CD4-positive, alpha-beta T cell treated with Interleukin-4 for 1 hour (primary cell): ENCODE measurements at places on chromosomes 1 and 21.

DNA sequence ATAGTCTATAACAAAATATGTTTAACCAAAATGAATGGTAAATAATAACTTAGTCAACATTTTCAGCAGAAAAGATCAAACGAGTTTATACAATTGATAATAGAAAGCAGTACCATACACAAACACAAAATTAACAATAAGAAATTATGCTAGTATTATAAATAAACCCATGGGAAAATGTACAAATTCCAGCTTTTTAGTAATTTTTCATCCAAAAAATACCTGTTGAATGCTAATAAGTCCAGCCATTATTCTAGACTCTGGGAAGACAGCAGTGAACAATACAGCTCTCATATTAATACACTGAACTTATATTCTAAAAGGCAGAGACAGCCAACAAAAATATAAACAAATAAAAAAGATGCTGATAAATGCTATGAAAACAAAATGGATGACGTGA lies 66.3 kb downstream of the AKT3 start:
- DNase-seq = no peak

DNA sequence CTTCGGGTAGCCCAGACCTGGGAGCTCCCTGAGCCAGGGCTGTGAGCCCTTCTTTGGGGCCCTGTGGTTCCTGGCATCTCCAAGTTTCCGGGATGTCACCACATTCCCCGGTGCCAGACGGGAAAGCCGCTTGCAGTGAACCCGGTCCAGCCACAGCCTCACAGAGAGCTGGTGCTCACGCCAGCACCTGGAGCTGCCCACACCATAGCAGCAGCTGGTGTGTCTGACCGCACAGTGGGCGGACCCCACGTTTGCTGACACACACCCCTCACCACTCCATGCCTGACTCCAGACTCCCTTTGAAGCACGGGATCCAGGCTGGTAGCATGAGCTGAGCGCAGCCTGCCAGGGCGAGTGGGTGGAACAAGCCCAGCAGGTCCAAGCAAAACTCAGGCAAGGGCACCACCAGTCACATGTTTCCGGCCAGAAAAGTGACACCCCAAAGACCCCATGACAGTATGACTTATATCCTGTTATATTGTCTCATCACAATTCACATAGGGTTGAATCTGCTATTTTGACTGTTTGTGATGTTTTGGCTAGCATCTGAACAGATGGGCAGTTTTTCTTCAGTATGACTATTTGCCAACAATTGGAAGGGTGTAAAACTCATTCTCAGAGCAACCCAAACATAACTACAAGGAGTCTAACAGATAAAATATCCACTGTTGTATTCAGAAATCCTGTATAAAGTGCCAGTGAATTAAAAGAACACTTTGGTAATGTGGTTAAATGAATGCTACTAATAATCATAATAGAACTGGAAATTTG lies 285.4 kb downstream of the SMYD3 start:
- no peak for DNase-seq

- no peak for DNase-seq
These were observed 14.3 kb upstream of the FAM131C start for GRCh38 chr1:16087733-16088132.

- no peak for DNase-seq
These were observed 2.5 kb upstream of the SERBP1 start for GRCh38 chr1:67432745-67433144.

DNA sequence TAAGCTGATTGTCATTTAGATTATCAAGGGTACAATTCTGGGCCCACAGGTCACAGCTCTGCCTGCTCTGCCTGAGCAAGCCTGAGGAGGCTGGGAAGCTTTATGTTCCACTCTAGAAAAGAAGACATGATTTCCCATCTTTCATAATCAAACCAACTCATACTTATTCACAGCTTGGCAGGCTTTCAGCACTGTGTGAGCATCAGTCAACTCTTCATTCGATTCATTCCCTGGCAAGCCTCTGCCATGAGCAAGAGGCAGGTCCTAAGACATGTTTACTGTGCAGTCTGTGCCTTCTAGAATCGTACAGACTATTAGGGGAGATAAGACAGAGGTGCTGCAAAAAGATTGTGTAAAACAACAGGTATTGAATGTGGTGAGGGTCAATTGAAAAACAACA lies 24.5 kb upstream of the KIRREL1 start:
- no peak for DNase-seq

DNA sequence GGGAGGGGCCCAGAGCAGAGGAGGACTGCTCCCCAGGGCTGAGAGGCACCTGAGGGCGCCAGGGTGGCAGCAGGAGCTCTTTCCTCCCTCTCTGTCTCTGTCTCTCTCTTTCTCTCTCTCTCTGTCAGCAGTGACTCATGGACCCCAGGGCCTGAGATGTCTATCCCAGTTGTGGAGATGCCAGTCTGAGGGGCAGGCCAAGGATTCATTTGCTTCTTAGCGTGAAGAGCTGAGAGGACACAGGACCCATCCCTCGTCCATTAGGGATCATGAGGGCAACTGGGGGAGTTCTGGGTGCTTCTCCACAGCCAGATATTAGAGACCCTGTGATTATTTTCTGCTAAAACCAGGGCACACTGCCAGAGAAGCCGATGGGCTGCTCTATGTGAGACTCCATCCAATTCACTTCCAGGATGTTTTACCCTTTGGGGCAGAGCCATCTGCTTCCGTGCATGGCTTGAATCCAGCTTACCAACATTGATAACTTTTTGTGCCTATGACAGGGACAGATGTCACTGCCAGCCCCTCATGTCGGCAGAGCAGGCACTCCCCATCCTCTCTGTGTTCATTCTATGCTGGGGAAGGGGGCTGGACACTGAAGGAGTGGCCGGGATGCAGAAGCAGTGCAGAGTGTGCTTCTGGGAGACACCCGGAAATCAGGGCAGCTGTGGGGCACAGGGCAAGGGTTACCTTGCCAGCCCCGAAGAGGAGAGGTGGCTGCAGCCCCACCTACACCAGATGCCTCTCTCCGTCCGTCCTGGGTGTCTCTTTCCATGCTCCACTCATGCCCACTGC lies 4.1 kb upstream of the PCBP3 start:
- no peak for DNase-seq

- no peak for DNase-seq
These were observed 187.8 kb downstream of the ETS2 start for GRCh38 chr21:38993561-38993960.

GRCh38 chr1:180171691-180172090 lies 17.0 kb downstream of the QSOX1 start:
- no peak for DNase-seq

DNA sequence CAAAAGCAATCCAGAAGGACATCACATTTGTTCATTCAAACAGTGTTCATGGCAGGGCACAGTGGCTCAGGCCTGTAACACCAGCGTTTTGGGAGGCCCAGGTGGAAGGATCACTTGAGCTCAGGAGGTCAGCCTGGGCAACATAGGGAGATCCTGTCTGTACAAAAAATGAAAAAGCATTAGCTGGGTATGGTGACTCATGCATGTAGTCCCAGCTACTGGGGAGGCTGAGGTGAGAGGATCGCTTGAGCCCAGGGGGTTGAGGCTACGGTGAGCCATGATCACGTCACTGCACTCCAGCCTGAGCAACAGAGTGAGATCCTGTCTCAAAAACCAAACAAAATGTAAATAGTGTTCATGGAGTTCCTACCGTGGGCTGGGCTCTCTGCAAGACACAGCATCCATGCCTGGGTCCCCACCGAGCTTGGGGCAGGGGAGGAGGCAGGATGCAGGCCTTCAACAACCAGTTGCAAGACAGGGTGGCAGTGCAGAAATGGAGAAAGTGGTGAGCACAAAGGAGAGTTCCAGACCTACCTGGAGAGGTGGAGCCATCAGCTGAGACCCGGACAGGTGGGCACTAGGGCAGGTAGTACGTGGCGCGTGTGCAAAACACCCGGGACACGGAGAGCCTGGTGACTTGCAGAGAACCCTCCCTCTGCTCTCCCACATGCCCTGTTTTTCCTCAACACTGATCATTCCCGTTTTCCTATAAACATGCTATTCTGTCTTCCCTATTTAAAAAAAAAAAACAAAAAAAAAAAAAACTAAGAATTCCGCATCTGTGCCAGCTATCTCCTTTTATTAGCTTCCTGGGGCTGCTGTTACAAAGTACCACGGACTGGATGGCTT lies 138.9 kb downstream of the TOMM20 start:
- DNase-seq = no peak

DNA sequence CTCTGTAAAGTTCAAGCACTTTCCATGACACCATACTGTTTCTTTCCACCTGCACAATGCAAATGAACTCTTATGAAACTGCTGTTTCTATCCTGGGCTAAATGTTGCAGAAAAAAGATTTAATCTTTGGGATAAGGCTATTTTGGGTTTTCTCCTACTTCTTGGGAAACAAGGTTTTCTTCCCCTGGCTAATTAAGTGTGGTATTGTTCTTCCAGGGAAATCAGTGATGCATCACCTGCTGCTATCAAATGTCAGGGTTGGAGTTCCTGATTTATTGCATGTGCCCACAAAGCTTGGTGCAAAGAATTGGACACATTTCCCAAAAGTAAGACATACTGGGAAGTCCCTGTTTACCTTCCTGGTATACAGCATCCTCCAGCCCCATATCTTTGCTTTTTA lies 6.0 kb upstream of the RGS4 start:
- DNase-seq = no peak

- no peak for DNase-seq
These were observed 7.5 kb downstream of the TAF1A start for GRCh38 chr1:222582099-222582774.

DNA sequence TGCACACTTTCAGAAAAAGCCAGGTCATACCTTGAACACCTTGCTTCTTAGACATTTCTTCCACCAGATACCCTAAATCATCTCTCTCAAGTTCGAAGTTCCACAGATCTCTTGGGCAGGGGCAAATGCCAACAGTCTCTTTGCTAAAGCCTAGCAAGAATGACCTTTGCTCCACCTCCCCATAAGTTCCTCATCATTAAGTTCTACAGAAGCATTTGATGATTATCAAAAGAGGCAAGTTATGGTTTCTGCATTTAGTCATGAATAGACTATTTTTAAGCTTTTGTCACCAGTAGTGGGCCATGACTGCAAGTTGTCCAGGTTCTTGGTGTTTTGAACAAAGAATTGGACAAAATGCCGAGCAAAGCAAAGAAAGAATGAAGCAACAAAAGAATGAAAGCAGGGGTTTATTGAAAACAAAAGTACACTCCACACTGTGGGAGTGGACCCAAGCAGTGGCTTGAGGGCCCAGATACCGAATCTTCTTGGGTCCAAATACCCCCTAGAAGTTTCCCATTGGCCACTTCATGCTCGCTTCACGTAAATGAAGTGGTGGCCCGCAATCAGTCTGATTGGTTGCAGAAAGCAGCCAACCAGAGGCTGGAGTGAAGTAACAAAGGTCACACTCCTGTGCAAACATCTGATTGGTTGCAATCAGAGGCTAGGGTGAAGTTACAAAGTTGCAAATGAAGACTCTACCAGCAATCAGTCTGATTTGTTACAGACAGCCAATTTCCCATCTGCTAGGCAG lies 9.8 kb upstream of the EGLN1 start:
- DNase-seq = no peak

DNA sequence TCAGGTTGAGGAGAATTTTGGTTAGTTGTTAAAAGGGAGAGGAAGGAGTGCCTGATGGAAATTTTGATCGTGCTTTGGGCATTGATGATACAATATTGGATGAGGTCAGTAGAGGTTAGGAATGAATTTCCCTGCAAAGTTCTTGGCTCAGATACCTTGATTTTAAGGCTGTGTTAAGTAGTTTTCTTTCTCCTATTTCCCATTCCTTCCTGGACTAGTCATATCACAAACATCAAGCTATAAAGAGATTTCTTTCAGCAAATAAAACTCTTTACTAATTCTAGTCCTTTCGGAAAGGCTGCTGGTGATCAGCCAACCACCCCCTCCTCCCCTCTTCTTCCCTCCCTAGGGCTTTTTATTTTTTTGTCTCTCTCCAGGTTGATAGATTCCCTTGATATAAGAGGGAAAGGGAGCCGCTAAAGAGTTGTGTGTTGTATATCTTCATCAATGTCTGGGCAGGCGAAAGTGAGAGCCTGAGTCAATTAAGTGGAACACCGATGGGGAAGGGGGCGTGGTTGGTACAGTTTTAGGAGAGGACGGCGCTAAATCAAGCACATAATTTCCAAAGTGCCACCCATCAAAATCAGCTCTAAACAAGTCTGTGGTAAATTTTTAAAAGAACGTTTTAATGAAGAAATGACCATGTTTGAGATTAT lies 100.1 kb upstream of the PLXNA2 start:
- no peak for DNase-seq

DNA sequence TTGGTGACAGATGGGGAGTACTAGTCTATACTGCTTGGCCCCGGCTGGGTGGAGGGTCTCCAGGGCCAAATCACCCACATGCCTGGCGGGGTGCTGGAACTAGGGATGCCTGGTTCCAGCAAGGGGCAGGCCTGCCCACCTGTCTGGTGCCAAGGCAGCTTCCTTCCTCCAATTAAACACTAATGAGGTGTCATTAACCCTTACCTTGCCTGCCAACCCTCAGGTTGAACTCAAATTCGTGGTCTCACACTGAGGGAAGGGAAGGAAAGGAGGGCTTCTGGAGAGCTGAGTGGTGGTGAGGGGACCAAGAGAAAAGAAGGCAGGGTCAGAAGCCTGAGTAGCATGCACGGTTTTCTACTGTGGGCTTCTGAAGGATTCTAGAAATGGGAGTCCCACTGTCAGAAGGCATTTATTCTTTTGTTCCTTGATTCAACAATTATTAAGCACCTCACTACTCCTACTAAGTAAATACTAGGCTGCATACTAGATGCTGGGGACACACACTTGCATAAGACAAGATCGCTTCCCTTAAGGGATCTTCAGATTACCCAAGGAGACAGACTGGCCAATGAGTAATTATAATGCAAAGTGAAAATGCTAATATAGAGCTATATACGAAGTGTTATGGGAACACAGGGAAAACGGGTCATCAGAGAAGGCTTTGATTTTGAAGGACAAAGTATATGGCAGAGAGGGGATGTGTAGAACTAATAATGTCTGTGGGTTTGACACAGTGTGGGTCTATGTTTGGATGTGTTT lies 5.9 kb upstream of the EFNA3 start:
- DNase-seq = no peak

DNA sequence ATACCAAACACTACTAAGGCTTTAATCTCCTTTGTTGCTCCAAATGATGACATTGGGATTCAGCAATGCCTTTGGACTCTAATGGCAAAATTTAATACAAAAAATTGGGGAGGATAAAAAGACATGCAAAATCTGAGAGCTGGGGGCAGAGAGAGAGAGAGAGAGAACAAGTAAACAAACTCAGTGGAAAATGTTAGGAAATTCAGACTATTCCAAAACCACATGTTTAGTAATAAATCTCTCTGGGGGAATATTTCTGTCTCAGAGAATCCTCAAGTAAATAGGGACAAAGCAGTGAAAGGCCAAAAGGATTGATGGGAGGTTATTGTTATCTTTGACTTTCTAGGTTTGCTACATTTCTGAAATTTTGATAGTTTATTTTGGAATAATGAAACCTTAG lies 65.7 kb downstream of the PLA2G4A start:
- DNase-seq = no peak

DNA sequence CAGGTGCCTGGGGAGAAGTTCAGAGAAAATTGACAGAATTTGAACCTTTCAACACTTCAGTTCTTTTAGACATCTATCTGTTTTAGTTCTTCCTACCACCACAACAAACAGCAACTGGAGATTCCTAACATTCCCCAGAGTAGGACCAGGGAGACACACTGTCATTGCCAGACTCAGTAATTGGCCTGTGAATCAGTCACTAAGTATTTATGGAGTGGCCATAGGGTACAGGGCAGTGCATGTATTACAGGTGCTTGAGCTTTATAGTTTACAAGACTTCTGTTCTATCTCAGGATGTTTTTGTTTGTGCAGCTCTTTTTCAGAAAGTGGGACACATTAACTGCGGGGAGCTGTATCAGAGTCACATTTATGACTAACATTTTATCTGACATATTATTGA lies 1.7 kb downstream of the CDC14A start:
- DNase-seq = no peak
